Left renal cortex interstitium (tissue), 4 donors: ENCODE measurements at places on chromosomes 5 and 9.

GRCh38 chr9:95246547-95246946, 71.0 kb downstream of the FANCC start:
- DNase-seq, result no peak

DNA sequence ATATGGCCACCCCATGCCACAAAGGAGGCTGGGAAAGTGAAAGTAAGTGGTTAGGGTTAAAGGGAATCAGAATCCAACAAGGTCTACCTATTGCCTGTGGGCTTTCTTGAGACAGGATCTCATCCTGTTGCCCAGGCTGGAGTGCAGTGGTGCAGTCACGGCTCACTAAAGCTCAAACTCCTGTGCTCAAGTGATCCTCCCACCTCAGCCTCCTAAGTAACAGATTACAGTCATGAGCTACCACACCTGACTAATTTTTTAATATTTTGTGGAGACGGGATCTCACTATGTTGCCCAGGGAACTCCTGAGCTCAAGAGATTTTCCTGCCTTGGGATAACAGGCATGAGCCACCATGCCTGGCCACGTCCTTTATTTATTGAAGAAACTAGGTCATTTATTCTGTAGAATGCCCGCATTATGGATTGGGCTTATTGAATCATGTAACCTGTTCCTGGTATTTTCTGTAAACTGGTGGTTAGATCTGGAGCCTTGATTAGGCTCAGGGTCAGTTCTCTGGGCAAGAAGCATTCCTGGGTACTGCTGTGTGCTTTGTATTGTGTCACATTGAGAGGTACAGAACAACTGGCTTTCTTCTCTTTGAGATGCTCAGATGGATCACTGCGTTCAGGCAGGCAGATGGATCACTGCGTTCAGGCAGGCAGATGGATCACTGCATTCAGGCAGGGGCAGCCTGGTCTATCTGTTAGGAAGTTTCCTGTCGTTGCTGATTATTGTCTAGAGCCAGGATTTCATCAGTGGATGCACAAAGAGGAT, 41.6 kb downstream of the ERGIC1 start:
- DNase-seq, result no peak

- DNase-seq, result no peak
Measured at GRCh38 chr9:121943463-121943862, 149.6 kb downstream of the TTLL11 start.

DNA sequence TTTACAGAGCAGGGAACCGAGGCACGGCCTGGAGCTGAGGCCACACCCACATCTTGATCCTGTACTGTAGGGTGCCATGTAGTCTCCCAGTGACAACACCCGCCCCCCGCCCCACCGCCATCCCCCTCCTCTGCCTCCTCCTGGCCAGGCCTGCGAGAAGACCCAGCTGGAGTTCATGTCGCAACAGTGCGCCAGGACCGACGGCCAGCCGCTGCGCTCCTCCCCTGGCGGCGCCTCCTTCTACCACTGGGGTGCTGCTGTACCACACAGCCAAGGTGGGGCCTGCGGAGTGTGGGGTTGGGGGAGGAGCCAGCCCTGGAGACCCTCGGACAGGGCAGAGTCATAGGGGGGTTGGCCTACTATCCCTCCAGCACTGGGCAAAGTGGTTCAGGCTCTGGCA, 14.5 kb downstream of the ADAMTS13 start:
- DNase-seq, result no peak

- no peak for DNase-seq
Measured at GRCh38 chr5:5017827-5018577, 122.1 kb upstream of the ADAMTS16 start.
